ENCODE measurements at places on chromosomes 12 and 14.
A peak's percentile ranks its signal among the peaks of the same experiment; 100 is the strongest.

GRCh38 chr12:115378291-115378690 is 694.3 kb upstream of the TBX3 start:
- no peak for DNase-seq

GRCh38 chr14:61965030-61965745 is 203.0 kb downstream of the SNAPC1 start:
- peak; percentile 92 for DNase-seq

- peak; percentile 82 for DNase-seq
Measured at GRCh38 chr12:90896164-90896563, 58.8 kb downstream of the CCER1 start.

GRCh38 chr14:71585361-71585760 is 346.9 kb upstream of the RGS6 start:
- DNase-seq = no peak

GRCh38 chr12:47408171-47408871 is 297.5 kb downstream of the RPAP3 start:
- DNase-seq = peak; percentile 42

GRCh38 chr12:72242946-72243345 is 29.2 kb upstream of the TRHDE start:
- DNase-seq = no peak

DNA sequence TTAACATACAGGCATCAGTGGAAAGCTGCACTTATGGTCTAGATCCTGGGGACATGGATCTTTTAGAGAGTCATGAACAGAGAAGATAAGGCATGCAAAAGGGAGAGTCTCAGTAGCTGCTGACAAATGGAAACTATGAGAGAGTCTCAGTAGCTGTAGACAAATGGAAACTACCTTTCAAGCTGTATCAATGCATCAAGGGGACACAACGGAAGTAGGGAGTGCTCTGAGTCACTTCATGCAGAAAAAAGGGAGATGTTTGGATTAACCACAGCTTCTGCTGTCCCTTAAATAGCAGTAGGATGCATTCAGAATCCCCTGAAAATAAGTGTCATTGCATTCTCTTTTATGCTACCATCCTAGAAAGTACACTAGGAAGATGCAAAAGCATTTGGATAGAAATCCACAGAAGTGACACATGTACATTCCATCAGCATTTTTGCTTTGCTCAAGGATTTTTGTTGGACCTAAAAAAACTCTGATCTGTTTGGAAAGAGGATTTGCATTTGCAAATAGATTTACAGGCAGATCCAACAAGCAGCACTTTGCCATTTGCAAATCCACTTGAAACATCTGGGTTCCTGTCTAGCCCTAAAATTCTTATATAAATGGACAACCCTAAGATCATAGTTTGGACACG is 227.5 kb upstream of the LMO3 start:
- DNase-seq = no peak

DNA sequence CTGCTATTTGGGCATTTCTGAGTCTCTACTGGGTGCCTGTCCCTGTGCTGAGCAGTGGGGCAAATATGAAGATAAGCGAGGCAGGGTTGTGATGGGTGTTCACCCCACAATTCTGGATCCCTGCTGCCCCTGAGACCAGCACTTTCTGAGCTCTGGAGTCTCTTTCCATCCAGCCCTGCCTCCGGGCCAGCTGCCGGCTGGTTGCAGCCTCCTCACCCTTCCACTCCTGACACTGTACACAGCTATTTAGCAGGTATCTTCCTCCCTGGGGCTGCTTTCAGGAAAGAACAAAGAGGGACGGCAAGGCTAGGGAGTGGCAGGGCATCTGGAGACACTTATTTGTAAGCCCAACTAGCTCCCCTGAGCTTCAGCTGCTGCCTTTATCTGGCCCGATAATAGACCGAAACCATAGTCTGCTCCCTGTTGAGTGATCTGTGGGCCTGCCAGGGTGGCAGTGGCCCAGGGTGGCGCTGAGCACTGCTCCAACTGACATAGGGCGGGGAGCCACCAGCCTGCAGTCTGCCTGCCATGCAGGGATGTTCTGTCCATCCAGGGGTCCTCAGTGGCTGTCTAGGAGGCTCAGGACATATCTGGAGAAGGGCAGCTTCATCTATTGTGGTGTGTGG is 7.6 kb upstream of the KRT80 start:
- no peak for DNase-seq

DNA sequence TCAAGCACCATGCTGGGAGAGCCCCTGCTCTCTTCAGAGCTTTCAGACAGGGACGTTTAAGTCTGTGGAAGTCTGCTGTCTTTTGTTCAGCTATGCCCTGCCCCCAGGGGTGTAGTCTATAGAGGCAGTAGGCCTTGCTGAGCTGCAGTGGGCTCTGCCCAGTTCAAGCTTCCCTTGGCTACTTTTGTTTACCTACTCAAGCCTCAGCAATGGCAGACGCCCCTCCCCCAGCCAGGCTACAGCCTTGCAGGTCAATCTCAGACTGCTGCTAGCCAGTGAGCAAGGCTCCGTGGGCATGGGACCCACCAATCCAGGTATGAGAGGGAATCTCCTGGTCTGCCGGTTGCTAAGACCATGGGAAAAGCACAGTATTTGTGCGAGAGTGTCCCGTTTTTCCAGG is 37.4 kb upstream of the C12orf71 start:
- no peak for DNase-seq

- no peak for DNase-seq
Measured at GRCh38 chr12:93634416-93634815, 42.8 kb upstream of the CRADD start.

DNA sequence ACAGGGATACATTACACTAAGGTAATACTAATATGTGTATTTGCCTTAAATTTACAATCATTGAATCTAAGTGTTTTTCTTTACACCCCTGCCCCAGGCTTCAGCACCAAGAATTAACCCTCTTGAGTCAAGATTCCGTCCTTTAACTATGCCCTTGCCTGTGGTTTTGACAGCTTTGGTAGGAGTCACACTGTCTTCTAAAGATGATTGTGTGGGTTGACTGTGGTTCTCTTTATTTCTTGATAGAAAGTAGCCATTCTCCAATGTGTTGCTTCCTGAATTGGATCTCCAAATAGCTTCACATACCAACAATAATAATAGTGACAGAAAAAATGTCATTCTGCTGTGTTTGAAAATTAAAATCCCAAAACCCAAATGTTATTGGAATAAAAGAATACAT is 3.6 kb downstream of the CLEC7A start:
- DNase-seq = no peak

GRCh38 chr12:65916991-65917695 is 92.9 kb downstream of the HMGA2 start:
- no peak for DNase-seq

- DNase-seq = no peak
Measured at GRCh38 chr14:49310298-49310697, 275.9 kb downstream of the RPS29 start.

- no peak for DNase-seq
Measured at GRCh38 chr12:110578694-110579534, 4.2 kb downstream of the PPTC7 start.

GRCh38 chr14:41498959-41499358 is 107.7 kb upstream of the LRFN5 start:
- DNase-seq = peak; percentile 71

GRCh38 chr12:118135788-118136558 is at the start of gene PEBP1:
TSS of gene PEBP1 (plus strand) at chr12:118136124. CDS start at chr12:118136210, 86 bp downstream.
- DNase-seq = peak; percentile 61

GRCh38 chr12:128276471-128276870 is 9.5 kb downstream of the TMEM132C start:
- no peak for DNase-seq

GRCh38 chr12:74286254-74286653 is 251.4 kb upstream of the ATXN7L3B start:
- no peak for DNase-seq

- peak; percentile 47 for DNase-seq
Measured at GRCh38 chr12:7959701-7960121, 23.7 kb upstream of the SLC2A3 start.

DNA sequence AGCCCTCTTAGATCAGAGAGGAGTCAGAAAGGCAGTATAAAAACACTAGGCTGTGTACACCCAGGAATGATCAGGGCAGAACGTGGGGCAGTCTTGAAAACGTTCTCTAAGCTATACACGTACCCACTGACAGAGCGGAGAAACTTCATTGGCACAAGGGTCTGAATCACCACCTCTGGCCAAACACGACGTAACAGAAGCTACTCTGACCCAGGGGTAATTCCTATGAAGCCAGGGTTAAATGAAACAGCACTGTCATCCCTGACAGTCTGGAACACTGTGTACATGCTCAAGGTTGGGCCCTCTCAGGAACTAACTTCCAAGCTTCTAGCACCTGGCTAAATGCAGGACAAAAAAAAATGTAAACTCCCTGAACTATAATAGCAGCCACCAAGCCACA is 38.4 kb downstream of the PARP11 start:
- DNase-seq = no peak

GRCh38 chr14:31935391-31935790 is 141.7 kb upstream of the ARHGAP5 start:
- DNase-seq = no peak
